ENCODE measurements at places on chromosomes 7 and 10.

DNA sequence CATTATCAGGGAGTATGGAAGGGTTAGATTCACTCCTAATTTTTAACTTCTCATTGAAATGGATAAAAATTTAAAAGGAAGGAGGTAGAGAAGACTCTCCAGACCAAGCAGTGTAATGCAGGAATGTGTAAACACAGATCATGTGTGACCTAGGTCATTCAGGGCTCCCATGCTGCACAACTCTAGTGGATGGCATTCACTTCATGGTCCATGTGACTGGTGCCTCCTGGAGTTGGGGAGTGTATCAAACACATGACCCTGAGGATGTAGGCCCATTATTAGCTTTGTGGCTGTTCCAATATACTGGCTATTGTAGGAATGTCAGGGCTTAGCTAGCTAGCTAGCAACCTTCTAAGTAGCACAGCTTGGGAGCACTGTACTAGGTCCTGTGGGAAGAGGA lies 109.9 kb downstream of the SLC25A13 start:
- DNase-seq: no peak

GRCh38 chr10:37816290-37816689 lies 41.1 kb downstream of the ZNF248 start:
- DNase-seq: no peak

GRCh38 chr7:7693881-7694280 lies 24.5 kb downstream of the RPA3 start:
- no peak for DNase-seq

DNA sequence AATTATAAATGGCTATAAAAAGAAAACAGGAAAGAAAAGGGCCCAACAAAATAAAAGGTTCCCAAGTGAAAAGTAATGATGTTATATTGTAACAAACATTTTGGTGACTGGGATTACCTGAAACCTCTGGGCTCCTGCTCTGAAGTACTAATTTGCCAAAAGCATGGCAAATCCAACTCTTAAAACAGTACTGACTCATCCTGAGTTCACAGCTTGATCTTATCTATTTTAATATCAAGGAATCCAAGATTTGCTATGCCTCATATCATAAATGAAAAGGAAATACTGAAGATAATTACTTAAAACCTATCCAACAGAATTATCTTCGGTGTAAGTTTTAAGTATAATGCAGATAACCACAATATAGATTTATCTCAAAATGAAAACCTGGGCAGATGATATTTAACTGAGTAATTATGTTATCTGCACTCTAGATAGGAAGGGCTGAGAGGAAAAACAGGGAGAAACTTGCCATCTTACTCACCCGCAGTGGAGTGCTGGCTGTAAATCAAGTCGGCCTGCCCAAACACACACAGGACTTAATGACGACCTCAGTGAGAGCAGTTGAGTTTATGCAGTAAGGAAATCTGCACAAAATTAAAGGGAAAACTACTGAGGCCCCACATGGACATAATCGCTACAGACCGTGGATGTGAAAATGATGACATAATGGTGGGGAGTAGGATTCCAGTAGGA lies 48.4 kb downstream of the MPP7 start:
- no peak for DNase-seq

- no peak for DNase-seq
These were observed 12.6 kb upstream of the C10orf95 start for GRCh38 chr10:102463983-102464382.

DNA sequence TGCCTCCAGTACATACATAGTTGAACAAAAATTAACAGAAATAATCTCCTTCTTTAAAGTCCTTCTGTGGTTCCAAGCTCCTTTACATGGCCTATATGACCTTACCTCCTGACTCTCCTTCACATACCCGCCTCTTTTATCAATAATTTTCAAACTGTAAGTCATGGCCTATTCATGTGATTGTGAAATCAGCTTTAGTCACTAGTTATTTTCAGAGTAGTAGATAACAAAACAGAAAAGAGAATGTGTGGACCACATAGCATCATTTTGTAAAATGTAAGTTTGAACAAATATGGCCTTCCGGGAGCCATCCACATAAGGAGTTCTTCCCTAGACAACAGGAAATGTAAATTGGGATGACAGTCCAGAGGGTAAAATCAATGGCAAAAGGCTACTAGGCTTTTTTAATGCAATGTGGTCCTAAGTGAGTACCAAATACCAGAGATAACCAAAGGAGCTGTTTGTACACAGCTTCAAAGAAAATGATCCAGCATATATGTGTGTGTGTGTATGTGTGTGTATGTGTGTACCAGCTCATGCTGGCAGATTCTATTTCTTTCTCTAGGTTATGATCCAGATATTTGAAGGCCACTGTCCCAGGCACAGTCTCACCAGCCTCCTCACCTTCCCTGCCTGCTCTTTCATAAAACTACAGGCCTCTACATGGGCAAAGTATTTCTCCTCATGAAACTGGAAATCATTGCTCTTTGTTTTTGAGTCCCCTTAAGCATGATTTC lies 12.3 kb upstream of the FAM133B start:
- no peak for DNase-seq

DNA sequence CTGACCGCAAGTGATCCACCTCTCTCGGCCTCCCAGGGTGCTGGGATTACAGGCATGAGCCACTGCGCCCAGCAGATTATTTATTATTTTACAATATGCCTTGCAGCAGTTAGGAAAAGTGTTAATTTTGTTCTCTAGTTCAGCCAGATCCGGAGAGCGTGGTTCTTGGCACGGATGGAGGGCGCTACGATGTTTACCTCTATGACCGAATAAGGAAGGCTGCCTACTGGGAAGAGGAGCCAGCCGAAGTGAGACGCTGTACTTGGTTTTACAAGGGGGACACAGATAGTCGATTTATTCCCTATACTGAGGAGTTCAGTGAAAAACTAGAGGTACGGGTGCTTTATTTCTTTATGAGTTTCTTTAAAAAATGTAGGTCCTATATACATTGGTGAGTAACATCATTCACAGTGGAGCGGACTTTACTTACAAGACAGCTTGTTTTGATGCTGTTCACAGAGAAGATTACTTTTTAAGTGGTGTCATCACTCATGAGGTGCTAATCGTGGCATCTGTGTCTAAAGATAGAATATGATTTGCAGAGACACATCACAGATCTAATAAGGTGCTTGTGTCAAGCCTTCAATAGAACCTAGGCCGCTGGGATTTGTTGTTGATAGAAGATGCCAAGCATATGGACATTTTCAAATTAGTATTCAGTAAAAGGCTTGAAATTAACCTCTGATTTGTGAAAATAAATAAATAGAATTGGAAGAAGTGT lies 11.6 kb downstream of the SEC23IP start:
- no peak for DNase-seq

Data from activated gamma-delta T cell treated with Interleukin-2 at 50 U/mL for 16 hours (primary cell).